DMS 273 treated with DMSO at 0.1 percent for 48 hours (cell line): ENCODE measurements at places on chromosomes 3 and 15.
A peak's percentile ranks its signal among the peaks of the same experiment; 100 is the strongest.

GRCh38 chr3:45842851-45843625 is 1.1 kb upstream of the LZTFL1 start:
- DNase-seq, result no peak

- peak; percentile 5 for DNase-seq
Observed at GRCh38 chr3:40152482-40153133, 156.9 kb upstream of the EIF1B start.

- DNase-seq, result no peak
Observed at GRCh38 chr15:91887921-91888373, 34.4 kb downstream of the SLCO3A1 start.

DNA sequence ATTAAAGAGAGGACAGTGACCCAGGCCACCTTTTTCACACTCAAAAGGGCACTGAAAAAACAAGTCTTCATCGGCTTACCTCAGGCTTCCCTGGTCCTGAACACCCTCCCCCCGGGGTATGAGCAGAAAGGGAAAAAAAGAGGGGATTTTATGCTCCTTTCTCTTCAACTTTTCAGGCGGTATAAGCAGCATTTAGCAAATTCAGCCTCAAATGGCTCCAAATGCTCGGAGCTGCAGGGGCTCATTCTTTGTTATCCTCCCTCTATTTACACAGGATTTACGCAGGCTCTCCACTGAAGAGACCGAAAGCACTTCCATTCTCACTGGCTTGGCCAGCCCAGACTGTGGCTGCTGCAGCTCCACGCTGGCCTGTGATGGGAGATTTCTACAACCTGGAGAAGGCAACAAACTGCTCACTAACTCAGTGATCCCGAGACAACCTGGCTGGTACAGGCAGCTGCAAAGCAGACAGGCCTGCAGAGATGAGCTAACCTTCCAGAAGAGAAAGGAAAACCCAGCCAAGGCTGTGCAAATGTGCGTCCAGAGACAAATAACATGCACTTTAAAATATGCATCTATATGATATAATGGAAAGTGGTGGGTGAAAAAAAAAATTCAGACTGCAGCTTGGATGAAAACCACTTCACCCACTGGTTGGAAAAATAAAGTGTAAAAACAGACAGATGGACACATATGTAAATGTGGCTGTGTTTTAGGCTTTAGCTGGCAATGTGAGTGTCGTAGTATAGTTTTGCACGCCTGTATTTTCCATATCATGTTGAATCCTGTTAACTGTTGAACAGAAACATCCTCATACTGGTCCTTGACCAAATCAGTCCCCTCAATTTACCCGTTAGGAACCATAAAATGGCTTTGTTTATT is 54.2 kb downstream of the MEIS2 start:
- no peak for DNase-seq

DNA sequence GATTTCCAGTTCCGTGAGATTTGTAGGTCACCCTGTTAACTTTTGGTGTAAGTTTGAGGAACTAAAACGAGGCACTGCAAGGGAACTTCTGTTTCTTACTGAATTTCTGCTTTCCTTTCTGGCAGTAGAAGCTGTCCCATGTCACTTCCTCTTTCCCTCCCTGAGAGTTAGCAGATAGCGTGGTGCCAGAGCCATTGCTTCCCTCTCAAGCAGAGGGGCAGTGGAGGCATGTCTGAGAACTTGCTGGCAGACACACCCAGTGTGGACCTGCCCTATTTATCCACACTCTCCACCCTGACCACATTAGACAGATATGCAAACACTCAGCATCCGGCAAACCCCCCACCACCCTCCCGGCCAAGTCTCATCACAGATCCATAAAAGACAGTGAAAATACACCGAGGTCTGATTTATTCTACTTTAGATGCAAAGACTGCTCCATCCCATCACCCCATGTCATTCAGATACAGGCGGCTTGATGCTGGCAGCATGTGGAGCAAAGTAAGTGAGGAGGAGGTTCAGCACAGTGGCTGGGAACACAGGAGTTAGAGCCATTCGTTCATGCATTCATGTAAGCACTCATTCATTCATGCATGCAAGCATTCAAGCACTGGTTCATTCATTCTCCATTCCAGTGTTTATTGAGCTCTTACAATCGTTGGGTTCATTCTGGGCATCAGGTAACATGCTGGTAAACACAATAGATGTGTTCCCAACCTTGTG is 324.7 kb downstream of the SHQ1 start:
- DNase-seq, result no peak

- DNase-seq, result no peak
Observed at GRCh38 chr3:86788371-86788770, 202.6 kb downstream of the VGLL3 start.

GRCh38 chr15:83115410-83115809 is 8.0 kb downstream of the TM6SF1 start:
- DNase-seq, result no peak

- DNase-seq, result peak; percentile 7
Observed at GRCh38 chr3:161339517-161340500, 31.5 kb downstream of the SPTSSB start.

DNA sequence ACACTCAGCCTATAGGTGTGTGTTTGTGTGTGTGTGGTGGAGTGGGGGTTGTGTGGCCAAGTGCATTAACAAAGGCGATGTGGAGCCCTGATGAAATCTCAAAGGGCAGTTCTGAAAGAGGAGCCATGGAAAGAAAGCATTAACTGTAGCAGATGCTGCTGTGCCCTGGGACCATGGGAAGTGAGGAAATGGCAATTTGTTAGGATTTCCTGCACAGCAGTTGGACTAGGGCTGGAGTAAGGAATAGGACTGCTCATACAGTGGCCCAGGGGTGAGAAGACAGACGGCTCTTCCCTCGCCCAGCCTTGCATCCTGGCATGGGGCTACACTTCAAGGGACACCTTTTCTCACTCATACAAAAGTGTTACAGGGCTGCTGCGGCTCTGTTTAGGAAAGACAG is 12.3 kb upstream of the ZBTB38 start:
- no peak for DNase-seq

DNA sequence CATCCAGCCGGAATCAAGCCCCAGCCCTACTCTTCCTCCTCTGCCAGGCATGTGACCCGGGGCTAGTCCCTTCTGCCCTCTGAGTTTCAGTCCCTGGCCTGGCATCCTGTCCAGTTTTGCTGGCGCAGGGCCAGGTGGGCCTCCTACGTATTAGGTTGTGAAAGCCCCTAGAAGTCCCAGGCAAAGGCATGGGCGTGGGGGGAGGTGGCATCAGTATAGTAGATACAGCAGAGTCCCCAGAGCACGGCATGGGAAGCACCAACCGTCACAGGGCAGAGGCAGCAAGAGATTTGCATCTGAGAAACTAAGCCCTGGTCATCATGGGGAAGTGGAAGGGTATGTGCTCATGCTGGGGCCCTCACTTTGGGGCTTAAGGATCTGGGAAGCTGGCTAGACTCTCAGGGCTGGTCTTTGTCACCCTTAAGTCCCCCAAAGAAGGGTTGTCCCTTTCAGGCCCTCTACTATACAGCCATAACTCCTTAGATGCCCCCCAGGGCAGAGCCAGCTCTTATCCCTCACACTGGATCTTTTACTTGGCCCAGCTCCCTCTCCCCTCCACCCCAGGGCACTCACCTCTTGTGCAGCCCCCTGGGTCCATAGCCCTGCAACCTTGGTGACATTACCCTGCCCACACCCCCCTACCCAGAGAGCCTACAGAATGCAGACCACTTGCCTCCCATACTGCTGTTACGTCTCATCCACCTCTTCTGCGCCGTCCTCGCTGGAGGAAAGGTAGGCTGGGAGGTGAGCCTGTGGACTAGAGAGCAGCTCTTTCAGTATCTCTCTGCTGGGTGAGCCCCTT is 11.3 kb downstream of the NBEAL2 start:
- no peak for DNase-seq

- no peak for DNase-seq
Observed at GRCh38 chr3:43389388-43390254, 103.3 kb downstream of the SNRK start.

DNA sequence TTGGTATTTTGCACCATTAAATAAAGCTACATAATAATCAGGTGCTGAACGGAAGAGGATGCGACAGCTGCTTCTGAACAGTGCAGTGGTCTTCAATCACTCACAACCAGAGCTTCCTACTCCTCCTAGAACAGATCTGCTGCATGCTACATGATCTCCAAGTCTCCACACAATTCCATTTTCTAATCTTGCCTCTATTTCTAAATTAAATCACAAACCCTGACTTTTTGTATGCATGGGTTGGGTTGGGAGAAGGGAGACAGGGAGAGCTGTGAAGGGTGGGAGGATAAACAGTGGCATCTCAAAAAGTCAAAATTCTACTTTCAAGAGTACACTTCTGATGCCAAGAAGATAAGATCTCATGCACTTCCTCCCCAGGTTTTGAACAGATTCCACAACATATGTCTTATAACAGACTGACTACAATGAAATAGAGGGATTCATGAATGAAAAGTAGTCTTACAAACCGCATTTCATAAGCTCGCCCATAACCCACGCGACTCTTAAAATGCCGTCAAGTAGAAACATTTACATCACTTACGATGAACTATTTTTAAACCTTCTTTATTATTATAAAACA is 57.2 kb downstream of the CHSY1 start:
- DNase-seq, result no peak
